Effector memory CD8-positive, alpha-beta T cell (primary cell): ENCODE measurements at places on chromosomes 3 and 15.

DNA sequence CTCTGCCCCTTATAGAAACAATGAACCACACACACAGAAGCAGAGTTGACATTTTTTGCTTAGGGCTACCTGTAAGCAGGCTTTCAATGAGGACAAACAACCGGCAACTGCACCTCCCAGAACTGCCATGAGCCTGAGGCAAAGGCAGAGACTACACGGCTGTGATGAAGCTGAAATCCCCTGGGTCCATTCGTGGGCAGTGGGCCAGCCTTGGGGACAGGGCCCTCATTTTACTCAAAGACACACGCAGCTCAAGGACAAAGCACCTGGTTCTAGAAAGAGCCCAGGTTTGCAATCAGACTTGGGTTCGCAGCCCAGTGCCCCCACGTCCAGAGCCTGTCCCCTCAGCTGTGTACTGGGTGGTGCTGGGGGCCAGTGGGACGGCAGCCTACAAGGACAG lies 17.9 kb downstream of the FAM174B start:
- DNase-seq: no peak

DNA sequence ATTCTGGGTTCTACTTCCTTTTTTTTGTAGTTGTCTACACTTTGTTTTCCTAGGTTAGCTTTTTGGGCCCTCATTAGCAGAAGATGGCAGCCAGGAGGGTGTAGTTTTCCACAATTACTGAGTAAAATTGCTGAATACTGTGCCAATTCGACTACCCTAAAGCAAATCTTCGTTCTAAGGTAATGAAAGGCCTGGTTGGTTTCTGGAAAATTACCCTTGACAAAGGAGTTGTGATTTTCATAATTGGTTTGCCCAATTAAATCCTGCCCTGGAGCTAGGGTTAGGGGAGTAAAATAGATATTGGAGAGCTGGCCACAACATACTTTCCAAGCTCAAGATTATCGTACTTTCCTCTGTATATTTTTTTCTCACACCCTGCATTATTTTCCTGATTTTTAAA lies 293.0 kb downstream of the OXSM start:
- DNase-seq: no peak

GRCh38 chr3:42600958-42601675 lies 631 bp downstream of the NKTR start:
- DNase-seq: peak; percentile 29

DNA sequence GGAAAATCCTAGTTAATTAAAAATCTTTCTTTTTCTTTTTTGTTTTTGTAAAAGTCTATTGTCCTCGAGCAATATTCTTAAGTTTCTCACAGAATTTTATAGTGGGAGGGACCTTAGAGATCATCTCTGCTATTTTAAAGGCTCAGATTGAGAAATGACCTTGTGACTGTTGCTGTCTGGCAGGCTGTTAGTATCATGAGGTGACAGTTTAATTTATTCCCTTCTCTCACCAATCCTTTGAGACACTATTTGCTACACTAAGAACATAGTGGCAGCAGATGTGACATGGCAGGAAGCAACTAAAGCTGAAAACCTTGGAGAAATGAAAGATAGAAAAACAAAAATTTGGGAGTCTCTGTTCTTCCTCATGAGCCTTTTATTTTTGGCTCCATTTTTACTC lies 24.9 kb downstream of the APPL1 start:
- DNase-seq: no peak

DNA sequence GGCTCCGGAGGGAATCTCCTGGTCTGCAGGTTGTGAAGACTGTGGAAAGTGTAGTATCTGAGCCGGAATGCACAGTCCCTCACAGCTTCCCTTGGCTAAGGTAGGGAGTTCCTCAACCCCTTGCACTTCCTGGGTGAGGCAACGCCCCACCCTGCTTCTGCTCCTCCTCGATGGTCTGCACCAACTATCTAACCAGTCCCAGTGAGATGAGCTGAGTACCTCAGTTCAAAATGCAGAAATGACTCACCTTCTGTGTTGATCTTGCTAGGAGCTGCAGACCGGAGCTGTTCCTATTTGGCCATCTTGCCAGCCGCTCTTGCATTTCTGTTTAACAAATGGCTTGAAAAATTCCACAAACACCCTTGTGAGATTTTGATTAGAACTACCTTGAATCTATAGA lies 156.1 kb downstream of the STXBP5L start:
- no peak for DNase-seq

- no peak for DNase-seq
Measured at GRCh38 chr3:115790759-115791158, 167.4 kb downstream of the GAP43 start.

DNA sequence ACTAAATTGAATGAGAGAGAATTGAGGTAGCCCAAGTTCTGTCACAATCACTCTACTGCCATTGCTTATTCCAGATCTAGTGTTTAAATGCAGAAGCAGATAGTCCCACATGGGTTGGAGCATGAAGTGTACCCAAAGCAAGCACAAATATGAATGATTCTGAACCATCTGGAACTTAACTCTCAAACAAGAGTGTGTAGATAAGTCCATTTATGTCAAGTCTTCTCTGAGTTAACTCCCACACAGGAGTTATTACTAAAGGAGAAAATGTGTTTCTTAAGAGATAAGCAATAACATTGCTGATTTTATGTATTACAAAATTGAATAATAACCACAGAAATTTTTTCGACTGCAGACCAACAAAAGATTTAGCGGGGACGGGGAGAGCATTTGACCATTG lies 33.6 kb downstream of the PAQR9 start:
- no peak for DNase-seq

- DNase-seq: no peak
Measured at GRCh38 chr15:54119051-54119450, 140.8 kb downstream of the UNC13C start.

GRCh38 chr3:160780245-160780644 lies 24.2 kb downstream of the PPM1L start:
- no peak for DNase-seq

DNA sequence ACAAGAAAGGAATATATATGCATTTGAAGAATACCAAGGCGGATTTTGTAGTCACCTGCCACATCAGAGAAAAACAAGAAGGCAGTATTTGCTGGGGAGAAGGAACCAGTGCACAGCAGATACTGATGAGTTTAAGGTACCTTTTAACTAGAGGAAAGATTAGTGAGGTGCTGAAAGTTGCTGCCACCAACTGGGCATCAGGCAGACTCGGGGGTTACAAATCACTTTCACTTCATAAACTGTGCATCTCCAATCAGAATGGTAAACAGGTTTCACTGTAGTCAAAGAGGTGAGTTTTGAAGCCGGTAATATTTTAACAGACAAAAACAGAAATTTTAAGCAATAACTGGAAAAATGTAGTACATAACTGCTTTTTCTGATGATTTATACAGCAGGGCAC lies 4.1 kb downstream of the FBN1 start:
- no peak for DNase-seq

DNA sequence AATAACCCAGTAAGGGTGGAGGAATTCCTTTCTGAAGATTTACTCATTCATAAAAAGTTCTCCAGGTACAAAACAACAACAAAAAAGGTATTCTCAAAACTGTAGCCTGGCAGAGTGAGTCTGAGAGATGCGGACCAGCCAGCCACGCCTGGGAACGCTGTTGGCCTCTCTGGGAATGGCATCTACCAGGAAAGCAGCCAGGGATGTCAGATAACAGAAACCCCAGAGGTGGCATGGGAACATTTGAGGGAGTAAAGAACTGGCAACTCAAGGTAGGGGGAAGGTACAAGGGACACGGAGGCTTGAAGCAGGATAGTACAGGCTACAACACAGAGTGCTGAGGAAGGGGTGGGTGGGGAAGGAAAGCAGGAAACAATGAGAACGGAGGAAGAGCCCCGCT lies 7.1 kb upstream of the AP3S2 start:
- no peak for DNase-seq

GRCh38 chr3:98914210-98915080 lies 12.9 kb upstream of the DCBLD2 start:
- DNase-seq: no peak

DNA sequence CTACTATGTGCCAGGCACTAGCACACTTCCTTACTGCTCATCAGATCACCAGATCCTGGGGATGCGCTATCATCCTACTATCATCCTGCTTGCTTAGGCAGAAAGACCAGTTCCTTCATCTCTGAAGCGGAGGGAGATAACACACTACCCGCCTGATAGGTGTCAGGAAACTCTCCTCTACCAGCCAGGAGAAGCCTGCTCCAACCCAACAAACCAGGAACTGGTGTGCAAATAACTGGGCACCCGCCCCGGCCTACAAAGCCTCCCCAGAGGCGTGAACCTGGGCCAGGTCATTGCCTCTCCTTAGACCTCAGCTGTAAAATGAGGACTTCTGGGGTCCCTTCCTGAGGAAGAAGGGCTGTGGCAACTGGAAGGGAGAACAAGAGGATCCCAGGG lies 61.5 kb downstream of the HOMER2 start:
- no peak for DNase-seq

- DNase-seq: no peak
Measured at GRCh38 chr3:113018536-113019181, 27.9 kb downstream of the GTPBP8 start.

- no peak for DNase-seq
Measured at GRCh38 chr15:87579537-87579936, 677.0 kb downstream of the NTRK3 start.

GRCh38 chr3:163328680-163329079 lies 1749.6 kb downstream of the SI start:
- no peak for DNase-seq

- no peak for DNase-seq
Measured at GRCh38 chr3:3278073-3278472, 98.6 kb upstream of the CRBN start.

GRCh38 chr3:167936019-167936418 lies 159.7 kb downstream of the GOLIM4 start:
- no peak for DNase-seq

DNA sequence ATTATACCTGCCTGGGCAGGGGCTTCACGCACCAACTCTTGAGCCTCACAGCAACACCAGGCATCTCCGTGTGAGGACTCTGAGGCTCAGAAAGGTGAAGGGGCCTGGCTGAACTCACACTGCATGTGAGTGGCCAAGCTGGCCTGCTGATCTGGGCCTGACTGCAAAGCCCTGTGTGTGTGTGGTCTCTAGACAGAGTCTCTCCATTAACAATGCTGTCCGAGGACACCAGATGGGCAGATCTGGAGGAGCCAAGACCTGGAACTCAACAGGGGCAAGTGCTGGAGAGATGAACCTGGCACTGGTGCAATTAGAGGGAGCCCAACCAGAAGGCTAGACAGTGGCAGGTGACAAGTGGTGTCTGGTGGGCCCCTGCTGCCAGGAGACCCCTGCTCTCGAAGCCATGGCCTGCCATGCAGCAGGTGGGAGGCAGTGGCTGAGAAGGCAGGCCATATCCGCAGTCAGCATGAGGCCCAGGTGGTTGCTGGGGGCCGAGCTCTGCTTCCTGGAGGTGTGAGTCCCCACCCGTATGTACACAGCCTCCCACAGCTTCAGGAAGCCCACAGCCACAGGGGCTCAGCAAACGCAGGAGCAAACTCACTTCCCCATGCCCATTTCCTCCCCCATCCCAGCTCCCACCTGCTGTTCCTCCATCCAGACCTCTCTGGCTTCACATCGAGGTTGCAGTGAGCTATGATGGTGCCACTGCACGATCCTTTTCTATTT lies 39.0 kb downstream of the CYP11A1 start:
- no peak for DNase-seq

DNA sequence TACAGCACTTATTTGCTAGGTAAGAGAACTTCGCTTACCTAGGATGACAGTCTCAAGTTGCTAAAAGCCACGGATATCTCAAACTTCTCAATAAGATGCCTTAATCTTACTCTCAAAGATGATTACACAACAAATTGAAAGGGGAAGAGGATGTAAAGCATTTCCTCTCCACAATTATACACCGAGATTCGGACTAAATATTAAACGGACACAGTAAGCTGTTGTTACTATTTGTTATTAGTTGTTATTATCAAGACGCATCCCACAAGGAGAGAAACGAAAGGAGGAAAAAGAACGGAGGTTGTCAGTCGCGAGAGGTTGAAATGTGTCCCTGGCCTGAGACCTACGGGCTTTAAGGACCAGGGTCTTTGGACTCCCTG lies 660 bp downstream of the ZNF106 start:
- no peak for DNase-seq

DNA sequence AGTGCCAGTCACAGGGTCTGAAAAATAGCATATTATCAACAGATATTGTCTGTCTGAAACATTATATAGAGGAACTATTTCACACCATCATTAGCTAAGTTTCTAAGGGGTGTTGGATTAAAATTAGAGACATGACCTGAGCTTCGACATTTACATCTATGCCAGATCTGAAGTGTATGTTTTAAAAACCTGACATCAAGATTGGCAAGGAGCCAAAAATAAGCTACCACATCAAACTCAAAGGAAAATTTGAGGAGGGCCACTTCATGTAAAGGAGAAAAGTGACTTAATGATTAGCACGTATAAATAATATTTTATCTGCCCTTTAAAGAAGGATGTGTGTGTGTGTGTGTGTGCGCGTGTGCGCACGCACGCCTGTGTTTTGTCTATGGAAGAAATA lies 752.0 kb upstream of the GRM7 start:
- DNase-seq: no peak

DNA sequence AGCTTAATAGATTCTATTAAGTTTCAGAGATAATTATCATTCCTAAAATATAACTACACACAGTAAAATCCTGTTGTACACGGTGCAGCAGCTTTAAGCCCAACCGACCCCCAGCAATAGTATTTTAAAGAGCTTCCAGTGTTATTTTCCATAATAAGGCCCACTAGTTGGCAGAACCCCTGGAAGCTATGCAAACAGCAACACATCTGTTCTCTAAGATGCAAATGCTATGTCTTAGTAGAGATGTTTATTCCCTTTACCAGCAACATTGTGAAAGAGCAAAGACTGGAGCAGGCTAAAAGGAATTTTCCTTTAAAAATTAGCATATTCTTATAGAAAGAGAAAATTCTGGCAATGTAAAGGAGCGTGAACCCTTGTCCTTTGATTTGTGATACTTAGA lies 819.7 kb upstream of the ALCAM start:
- no peak for DNase-seq

DNA sequence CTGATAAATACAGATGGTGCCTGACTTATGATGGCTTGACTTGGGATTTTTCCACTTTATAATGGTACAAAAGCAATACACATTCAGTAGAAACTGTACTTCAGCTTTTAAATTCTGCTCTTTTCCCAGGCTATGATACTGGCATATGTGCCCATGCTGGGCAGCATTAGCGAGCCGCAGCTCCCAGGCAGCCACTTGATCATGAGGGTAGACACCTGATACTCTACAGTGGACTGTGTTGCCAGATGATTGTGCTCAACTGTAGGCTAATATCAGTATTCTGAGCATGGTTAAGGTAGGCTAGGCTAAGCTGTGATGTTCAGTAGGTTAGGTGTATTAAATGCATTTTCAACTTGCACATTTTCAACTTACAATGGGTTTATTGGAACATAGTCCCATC lies 17.7 kb upstream of the FEM1B start:
- no peak for DNase-seq

GRCh38 chr15:47337106-47337505 lies 380.2 kb upstream of the SEMA6D start:
- DNase-seq: no peak
